Activated CD4-positive, alpha-beta T cell treated with anti-CD3 and anti-CD28 coated beads for 24 hours (primary cell): ENCODE measurements at places on chromosomes 3 and 15.

GRCh38 chr15:35546511-35547381 is 781 bp upstream of the DPH6 start:
- no peak for DNase-seq

- DNase-seq, result no peak
Measured at GRCh38 chr15:93278006-93278405, 189.0 kb upstream of the RGMA start.

GRCh38 chr3:133455960-133456359 is 56.1 kb downstream of the BFSP2 start:
- no peak for DNase-seq

DNA sequence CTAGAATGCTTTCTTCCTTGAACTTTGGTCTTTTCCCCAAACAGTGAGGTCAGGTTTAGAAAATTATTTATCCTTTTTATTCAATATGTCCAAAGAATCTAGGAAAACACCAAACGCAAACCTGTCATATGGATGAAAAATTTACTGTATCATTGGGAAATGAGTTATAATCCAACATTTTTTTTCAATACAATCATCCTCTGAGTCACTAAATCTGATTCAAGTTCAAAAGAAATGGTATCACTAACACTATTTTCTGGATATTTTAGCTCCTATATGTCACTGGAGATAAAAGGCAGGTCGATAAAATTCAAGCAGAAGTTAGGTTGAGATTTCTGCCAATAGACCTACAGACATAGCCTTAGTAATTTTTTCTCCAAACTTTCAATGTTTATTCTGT is 591.6 kb upstream of the AGTR1 start:
- DNase-seq, result no peak

DNA sequence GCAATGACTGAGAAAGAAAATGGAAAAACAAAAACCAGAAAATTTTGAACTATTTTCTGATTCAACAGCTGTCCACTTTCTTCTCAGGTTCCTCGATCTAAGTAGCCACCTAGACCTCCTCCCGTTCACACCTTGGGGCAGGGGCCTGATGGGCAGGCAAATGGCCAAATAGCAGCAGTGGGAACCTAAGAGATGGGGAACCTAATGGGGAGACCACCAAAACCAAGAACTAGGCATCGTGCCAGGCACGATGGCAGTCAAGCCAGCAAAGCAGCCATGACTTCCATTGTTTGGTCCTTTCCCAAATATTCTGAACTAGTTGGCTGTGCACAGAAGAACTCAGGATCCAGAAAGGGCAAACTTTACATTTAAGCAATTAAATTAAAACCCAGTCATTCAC is 57.1 kb downstream of the CAPN7 start:
- no peak for DNase-seq

DNA sequence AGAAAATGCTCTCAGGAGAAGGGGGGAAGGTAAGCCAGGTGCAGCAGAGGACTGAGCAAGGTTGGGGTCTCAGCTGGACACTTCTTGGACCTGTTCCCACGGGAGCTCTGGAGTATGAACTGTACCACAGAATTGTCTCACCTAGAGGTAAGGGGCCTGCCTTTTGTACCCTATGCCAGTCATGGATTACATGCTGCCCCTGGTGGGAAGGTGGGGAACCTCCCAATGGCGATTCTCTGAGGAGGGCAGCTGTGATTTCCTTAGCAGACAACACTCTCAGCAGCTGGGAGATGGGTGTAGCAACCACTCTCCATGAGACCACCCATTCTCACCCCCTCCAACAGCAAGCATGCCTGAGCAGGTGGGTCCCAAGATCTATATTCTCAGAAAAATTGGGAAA is 329.4 kb upstream of the CTNNB1 start:
- DNase-seq, result no peak

DNA sequence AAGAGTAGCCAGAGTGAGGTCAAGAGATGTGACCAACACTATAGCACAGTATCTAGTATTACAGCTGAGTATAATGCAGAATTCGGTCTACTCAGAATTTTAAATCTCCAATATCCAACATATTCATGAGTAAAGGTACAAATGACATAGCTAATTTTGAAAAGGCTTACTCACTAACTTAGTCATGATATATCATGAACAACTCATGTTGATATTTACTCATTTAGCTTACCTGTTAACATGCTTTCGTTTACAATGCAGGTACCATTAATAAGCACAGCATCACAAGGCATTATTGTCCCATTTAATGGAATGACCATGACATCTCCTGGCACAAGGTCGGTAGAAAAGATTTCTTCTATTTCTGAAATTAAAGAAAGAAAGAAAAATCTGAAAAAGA is 36.9 kb downstream of the ATP13A3 start:
- no peak for DNase-seq

- no peak for DNase-seq
Measured at GRCh38 chr3:19947549-19948225, 790 bp downstream of the RAB5A start.

DNA sequence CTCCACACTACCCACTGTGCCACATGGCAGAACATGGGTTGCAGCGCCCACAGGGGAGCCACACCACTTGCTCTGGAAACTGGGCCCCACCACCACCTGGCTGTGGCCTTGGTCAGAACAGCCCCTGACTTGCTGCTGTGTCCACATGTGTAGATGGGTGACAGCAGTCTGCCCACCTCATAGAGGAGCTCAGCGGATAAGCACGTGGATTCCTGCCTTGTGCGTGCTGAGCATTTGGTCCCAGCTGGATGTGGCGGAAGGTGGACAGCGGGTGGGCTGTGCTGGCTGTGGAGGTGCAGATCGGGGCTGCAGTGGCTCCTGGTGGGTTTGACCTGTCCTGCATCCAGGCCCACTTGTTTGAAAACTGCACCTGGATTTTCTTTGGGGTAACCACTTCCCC is 6.0 kb upstream of the PLXNA1 start:
- no peak for DNase-seq

DNA sequence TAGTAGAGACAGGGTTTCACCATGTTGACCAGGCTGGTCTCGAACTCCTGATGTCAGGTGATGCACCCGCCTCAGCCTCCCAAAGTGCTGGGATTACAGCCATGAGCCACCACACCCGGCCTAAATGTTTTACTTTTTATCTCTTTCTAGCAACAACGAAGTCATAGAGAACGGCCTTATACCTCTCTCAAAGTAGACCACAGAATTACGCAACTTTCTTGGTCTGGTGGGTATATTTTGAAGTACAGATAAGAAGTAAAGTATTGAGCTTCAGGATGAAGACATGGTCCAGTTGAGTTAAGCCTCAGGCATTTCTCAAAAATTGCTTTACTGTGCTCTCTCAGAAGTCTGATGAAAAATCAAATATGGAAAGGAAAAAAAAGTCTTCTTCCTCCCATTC is 30.6 kb downstream of the FAM240A start:
- no peak for DNase-seq

DNA sequence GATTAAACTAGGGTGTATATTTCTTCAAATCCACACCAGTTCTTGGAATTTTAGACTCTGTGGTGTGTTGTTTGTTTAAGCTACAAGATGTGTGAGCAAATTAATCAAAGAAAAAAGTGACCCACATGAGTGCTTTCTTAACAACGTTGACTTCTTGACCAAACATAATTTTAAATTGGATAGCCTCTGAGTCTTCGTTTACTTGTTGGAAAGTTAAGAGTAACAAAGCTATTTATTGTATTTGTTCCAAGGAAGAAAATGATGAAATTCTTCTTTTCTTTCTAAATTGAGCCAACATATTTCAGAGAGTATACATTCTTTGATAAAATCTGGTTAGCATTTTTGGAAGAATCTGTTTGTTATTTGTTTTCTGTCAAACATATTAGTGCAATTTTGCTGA is 99.9 kb upstream of the IGSF10 start:
- no peak for DNase-seq

GRCh38 chr3:183576487-183577107 is 21.1 kb upstream of the KLHL6 start:
- DNase-seq, result no peak

DNA sequence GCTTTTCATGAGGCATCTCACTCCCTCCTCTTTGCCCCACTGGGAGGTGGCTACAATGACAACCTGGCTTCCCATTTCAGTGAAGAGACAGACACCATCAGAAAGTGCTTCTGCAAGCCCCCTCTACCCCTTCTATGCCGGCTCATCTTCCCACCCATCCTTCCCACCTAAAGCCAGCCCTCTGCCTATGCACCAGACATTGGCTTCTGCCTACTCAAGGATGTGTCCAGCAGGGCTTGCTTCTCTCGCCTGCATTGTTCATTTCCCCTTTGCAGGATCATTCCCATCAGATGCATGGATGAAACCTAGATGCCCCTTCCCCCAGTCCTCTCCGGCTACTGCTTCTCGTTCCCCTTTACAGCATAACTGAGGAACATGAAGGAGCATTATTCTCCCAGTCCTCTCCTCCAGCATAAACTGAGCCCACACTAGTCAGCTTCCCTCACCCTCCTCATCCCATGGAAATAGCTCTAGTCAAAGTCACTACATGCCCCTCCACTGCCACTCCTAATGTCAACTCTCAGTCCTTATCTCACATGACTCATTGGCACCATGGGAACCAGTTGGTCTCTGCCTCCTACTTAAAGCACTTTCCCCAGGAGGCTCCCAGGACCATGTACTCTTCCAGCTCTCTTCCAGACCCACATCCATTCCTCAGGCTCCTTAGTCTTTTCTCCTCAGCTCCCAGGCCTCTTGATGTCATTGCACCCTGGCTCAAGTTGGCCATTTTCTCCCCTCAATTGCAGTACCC is 47.9 kb downstream of the TM2D3 start:
- DNase-seq, result no peak

DNA sequence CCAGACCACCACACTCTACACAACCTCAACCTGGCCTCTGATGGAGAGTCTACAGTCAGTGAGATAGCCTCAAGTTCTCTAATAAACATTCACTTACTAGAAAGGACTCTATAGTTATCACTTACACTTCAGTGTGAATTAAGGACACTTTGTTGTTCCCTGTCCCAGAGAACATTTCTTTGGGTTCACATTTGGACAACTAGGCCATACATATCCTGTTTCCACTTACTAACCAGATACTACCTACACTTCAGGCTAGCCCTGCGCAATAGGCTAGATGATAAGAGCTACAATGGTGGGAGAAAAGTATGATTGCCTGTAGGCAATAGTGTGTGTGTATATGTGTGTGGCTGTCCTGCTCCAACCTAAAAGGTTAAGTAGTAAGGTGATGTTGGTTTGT is 72.7 kb downstream of the TP63 start:
- DNase-seq, result no peak

- DNase-seq, result no peak
Measured at GRCh38 chr3:147945968-147946519, 536.9 kb downstream of the ZIC1 start.

GRCh38 chr3:89358281-89358680 is 250.9 kb downstream of the EPHA3 start:
- no peak for DNase-seq
